KBM-7 (cell line): ENCODE measurements at places on chromosomes 3 and 15.

DNA sequence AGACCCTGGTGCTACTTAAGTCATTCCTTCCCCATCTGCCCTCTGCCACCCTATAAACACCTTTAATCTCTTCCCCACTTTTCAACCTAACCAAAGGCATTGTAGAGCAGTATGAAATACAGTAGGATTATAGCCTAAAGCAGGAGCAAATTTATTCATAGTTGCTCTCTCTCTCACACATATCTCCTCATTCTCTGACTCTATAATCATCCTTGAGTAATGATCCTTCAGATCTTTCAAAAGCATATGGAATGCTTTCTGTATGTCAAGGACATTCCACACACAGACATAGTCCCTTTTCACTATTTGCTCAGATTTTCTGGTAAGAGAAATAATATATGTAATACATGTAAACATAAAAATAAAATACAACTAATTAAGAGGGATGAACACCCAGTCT lies 54.1 kb downstream of the TRPC1 start:
- no peak for DNase-seq

DNA sequence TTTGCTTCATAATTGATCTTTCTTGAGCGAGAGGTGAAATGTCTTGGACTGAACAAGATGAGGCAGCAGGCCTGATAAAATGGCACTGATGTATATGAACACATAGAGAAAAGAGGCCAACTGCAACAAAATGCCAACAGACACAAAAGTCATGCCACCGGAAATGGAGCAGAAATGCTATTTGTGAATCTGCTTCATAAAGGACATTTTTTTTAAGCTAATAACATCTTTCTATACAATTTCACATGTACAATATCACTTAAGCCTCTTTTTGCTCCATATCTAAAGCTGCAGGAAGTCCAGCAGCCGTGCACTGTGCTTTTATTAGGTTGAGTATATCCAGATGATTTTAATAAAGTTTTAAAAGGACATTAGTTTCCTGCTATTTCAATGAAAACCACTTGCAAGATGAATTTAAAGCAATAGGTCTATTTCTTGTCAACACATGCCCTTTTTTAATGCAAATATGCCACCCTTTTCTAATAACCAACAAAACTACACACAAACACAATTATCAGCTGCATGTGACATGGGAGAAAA lies 169.2 kb upstream of the ADAMTS9 start:
- no peak for DNase-seq

GRCh38 chr3:121621491-121621890 lies 28.3 kb downstream of the FBXO40 start:
- DNase-seq = no peak

- DNase-seq = peak; percentile 87
These were observed 10.5 kb downstream of the GNAI2 start for GRCh38 chr3:50246517-50246954.

DNA sequence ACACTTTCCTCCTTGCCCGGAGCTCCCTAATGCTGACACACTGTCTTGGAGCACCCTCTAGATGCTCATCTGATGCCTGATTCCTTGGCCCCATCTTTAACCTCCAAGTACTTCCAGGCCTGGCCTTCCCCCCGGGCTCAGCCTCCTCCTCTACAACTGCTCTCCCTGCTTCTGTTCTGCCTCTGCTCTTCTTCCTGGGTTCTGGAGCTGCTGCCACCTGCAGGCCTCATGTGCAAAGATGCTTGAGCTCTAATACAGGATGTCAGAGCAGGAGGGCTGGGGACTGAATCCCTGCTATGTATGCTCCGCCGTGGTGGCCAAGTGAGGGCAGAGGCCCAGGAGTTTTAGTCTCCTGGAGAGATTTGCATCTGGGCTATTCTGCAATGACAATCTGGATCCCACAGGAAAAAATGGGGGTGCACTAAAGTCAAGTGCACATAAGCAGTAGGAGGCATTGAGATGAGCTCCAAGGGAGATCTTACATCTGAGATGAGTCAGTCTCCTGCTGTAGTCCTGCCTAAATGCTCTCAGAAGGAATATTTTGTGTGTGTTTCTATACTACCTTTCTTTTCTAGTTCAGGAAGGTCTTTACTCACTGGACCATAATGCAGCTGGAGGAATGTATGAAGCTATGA lies 296.3 kb downstream of the UACA start:
- peak; percentile 82 for DNase-seq

- DNase-seq = peak; percentile 25
These were observed 11.6 kb downstream of the TAMM41 start for GRCh38 chr3:11835028-11835639.

DNA sequence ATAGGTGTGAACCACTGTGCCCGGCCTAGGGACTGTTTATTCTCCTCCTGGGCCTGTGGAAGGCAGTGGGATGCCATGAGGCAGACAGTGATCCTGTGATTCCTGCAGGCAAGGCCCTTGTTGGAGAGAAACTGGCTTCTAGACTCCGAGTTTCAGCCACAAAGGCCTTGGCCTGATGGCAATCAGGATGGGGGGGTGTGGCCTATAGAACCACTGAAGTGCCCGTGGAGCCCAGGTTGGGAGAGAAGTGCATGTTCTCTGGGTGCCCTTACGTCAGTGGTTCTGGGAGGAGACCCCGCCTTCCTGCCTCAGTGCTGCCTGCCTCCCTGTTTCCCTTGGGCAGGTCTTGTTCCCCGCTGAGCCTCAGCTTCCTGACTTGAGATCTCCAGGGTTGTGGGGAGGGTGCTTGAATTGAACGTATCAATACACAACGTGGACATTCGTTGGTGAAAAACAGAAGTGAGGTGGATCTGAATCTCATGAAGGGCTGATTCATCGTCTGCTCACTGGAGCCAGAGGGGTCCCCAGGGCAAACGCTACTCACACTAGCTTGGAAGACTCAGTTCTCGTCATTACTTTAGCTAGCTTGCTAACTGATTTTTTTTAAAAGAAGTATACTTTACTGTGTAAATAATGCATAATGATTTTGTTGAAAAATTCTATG lies 31.8 kb downstream of the IRAK2 start:
- no peak for DNase-seq

GRCh38 chr3:177431525-177432176 lies 234.4 kb upstream of the TBL1XR1 start:
- no peak for DNase-seq

GRCh38 chr15:60844511-60845174 lies 365.7 kb upstream of the ICE2 start:
- DNase-seq = no peak

DNA sequence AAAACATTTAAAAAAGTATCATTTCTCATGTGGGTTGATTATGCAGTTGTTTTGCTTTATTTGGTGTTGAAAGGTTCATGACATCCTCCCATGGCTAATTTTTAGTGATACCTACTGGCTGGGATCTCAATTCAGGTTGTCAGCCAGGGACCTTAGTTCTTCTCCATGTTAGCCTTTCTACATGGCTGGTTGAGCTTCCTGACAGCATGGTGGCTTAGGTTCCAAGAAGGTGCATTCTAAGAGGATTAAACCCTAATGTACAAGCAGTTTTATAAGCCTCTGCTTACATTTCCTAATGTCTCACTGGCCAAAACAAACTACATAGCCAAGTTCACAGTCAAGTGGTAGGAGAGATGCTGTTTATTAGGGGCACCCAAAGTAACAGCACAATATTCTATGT lies 9.4 kb upstream of the TM6SF1 start:
- DNase-seq = no peak

DNA sequence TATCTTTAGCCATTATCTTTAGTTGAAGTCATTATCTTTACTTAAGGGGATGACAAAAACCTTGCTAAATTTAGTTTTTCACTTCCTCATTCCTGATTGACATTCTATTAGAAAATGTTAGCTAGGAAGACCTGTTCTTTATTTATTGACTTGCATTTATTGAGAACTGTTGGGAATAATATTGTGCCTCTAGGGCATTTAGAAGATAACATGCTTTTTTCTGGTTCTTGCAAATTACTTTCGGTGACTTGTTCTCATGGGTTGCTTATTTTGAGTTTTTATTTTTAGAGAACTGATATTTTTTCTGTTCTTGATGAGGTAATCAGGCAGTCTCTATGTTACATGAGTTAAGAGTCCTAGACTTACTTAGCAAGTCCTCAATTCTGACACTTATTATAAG lies 48.3 kb upstream of the CTDSPL start:
- DNase-seq = peak; percentile 24

- DNase-seq = no peak
These were observed 25.6 kb upstream of the FAM174B start for GRCh38 chr15:92681141-92681631.

DNA sequence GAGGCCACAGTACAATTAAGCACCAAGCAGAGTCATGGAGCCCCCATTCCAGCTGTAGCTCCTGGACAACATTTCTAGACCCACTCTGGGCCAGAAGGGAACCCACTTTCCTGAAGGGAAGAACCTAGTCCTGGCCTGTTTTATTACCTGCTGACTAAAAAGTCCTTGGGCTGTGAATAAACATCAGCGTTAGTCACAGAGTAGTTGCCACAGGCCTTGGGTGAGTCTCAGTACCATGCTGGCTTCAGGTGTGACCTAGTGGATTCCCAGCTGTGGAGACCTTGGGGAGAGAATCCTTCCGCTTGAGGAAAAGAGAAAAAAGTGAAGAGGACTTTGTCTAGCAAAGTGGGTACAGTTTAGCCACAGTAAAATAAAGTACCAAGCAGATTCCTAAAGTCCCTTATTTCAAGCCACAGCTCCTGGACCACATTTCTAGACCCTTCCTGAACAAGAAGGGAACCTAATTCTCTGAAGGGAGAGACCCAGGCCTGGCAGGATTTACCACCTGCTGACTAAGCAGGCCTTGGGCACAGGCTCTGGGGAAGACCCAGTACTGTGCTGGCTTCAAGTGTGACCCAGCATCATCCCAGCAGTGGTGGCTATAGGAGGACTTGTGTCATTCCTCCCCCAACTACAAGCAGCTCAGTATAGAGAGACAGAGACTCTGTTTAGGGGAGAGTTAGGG lies 118.3 kb upstream of the KCNH8 start:
- DNase-seq = no peak

GRCh38 chr3:126472277-126473006 lies 3.2 kb downstream of the ZXDC start:
- peak; percentile 93 for DNase-seq

- no peak for DNase-seq
These were observed 72.5 kb upstream of the PSMD6 start for GRCh38 chr3:64095802-64096201.

- no peak for DNase-seq
These were observed 1034.1 kb upstream of the SEMA6D start for GRCh38 chr15:46682969-46683791.

- DNase-seq = no peak
These were observed 139.8 kb downstream of the SHQ1 start for GRCh38 chr3:72708441-72708840.

GRCh38 chr3:18847583-18848197 lies 300.6 kb upstream of the KCNH8 start:
- peak; percentile 20 for DNase-seq

DNA sequence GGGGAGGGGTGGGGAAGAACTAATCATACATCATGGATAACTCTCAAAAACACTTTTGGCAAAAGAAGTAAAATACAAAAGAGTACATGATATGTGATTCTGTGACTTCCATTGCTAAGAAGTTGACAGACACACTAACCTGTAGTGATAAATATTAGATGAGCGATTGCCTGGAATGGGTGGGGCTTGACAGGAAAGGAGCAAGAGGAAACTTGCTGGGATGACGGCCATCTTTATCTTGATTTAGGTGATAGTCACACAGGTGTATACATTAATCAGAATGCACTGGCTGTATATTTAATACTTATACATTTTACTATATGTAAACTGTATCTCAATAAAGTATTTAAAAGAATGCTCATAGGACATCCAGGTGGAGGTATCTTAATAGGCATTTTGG lies 13.1 kb downstream of the PARL start:
- no peak for DNase-seq

DNA sequence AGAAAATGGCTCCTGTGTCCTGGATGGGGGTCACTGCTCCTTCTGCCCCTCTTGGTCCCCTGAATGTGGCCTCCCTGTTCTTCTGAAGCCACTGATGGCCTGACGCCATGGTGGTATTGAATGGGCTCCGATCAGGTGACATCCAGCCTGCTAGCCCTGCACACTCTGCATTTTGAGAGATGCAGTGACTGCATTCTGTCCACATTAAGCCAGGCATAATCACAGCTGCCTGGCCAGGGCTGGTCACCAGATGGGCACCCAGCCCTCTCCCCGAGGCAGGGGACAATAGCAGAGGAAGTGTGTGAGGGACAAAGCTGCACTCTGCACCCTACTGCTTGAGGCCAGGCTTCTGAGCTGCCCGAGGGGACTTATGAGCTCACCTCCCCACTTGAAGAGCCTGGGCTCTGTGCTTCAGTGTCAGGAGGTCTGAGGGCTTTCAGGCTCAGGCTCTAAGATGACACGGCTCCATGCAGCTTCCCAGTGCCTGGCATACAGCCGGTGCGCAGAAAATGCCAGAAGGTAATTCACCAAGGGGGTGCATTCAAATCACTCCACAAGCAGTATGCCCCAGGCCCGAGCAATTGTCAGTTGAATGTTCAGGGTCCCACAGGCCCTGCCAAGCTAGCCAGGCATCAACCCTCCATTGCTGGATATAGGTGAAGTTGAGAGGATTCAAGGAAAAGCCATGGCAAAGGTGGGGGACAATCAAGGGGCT lies 56.8 kb downstream of the WNT7A start:
- no peak for DNase-seq
